CD4-positive, alpha-beta T cell treated with Interleukin-17A for 1 hour (primary cell): ENCODE measurements at places on chromosomes 3 and 15.
A peak's percentile ranks its signal among the peaks of the same experiment; 100 is the strongest.

DNA sequence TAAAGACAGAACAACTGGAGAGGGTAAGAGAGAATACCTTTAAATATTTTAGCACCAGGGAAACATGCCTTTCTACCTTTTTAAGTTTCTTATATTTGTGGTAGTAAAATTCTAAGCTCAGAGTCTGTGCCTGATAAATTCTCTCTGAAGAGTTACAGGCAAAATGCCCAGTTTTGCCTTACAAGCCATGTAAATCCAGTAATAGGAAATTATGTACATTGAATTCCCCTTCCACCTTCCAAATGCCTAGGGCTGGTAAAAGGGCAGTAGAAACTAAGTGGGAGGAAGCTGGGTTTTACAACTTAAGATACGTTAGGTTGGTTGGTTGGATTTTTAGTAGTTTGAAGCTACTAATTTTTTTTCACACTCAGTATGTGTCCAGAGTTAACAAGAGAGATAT, 43.1 kb upstream of the TP63 start:
- no peak for DNase-seq

DNA sequence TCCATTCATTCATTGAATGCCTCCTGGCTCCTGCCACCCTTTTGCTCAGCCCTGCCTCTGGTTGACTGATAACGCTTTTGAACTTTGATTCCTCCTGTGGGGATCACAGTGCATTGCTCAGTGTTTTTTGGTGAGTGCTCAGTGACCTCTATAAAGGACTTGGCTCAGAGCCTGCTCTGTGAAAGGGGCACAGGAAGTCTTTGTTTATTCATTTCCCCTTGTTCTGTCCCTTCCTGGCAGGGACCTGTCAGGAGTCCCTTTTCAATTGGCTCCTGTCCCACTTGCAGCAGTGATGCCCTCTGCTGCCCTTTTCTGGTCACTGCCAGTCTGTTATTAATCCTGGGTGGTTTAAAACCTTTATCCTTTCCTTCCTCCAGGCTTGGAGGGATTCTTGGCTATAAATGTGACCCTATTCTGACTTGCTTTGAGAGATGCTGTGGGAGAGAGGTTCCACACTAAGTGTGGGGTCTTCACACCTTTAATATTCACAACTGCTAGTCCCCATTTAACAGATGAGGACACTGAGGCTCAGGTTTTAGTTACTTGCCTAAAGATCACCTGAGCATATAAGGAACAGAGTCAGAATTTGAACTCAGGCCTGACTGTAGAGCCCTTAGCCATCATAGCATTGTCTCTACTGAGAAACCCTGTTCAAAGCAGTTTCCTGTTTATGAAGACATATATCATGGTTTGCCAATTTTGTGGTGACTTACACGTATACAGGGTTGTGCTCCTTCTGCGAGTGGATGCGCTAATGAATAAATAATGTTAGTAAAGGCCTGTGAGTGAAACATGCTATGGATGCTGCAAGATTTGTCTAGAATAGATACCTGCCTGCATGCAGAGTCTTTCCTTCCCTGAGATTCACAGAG, 23.2 kb upstream of the TATDN2 start:
- DNase-seq = peak; percentile 80

DNA sequence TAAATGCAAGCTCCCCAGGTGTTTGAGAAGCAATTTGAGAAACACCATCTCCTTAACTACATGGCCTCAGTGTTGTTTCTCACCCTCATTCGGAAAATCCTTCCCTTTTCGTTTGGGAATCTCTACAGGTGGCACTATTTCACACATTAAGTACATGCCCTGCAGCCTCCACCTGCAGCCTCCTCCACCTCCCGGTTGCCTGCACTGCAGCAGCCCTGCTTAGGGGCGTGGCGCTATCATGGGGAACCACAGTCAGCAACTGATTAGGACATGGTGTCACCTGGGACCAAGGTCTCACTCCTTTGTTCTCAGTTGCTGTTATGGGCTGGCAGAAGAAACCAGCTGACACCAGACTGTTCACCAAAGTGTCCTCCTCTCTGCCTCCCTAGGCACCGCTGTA, 11.7 kb upstream of the ZNF774 start:
- no peak for DNase-seq

GRCh38 chr3:101212730-101213129, 107.6 kb downstream of the IMPG2 start:
- no peak for DNase-seq

DNA sequence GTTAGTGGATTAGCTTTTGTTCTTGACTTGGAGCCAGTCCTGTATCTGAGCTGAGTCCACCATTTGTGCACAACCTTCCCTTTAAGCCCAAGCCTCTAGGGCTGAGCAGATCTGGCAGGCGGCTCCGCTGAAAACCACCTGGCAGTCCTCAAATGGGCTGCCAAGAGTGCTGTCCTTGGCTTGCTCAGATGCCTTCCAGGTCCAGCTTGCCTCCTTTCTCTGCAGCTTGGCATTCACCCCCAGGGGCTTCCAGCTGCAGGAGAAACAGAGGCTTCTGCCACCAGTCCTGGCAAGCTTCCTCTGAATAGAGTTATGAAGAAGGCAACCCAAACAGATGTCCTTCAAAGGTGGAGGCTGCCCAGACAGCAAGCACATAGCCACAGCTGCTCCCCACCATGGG, 96.7 kb downstream of the LRTM1 start:
- no peak for DNase-seq

- no peak for DNase-seq
These were observed 45.0 kb upstream of the SLC12A8 start for GRCh38 chr3:125257536-125257935.

GRCh38 chr3:93988283-93988682, 8.3 kb downstream of the ARL13B start:
- DNase-seq = no peak
